Head of caudate nucleus (tissue), 42 donors: ENCODE measurements at places on chromosomes 4 and X.

DNA sequence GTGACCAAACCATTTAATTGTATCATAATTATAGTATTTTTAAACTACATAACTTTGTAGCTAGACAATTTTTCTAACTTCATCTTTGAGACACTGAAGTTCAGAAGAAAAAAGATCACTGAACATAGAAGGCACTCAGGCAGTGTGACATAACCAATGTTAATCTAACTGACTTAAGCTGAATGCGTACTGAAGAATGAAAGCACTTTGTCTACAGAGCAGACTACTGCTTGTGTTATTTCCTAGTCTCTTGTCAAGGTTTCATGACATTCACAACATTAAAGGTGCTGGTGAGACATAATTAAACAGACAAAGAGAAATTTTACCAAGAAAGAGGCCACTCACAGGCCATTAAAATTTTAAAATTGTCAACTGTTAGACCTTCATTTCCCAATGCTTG is 13.5 kb downstream of the AMMECR1 start:
- DNase-seq: no peak

- no peak for DNase-seq
Measured at GRCh38 chrX:31093639-31093975, 21.8 kb upstream of the FTHL17 start.

- no peak for DNase-seq
Measured at GRCh38 chr4:172348426-172348825, 535.2 kb downstream of the GALNTL6 start.

DNA sequence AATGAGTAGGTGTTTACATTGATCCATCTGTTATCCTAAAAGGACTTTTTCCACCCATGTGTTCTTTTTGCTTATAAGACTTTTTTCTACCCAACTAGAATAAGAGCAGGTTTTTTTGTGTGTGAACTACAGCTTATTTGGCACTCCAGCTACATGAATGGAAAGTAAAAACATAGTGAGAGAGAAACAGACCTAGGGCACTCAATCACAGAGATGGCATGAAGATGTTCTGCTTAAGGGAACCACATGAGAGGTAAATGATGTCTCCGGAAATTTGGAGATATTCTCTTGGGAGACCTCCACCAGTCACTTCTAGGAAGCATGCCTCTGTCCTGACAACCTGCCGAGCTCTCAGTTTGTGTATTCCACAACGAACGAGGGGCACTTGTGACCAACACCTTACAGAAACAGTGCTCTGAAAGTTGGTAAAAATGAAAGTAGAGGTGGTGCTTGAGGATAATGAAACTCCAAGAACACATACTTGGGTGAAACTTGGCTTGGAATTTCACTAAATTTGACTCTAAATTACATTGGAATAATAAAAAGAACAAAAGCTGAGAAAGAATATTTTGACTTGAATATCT is 788.4 kb upstream of the GALNTL6 start:
- DNase-seq: no peak

GRCh38 chrX:78119521-78120227 is 15.6 kb downstream of the PGK1 start:
- no peak for DNase-seq

DNA sequence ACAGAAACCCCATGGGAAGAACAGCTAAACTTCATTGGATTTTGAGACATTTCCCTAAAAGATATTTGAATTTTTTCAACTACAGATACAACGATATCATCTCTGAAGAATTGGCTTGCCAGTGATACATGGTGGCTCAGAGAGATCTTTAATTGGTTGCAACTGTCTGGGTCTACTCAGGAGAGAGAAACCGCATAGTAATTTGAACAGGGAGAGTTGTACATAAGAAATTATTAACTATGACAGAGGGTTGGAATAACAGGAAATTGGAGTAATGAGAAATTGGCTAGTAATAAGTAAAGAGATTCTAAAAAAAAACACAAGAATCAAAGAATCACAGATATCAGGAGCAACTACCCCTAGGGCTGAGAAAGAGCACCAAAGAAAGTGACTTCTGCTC is 118.4 kb downstream of the KLHL13 start:
- DNase-seq: no peak

DNA sequence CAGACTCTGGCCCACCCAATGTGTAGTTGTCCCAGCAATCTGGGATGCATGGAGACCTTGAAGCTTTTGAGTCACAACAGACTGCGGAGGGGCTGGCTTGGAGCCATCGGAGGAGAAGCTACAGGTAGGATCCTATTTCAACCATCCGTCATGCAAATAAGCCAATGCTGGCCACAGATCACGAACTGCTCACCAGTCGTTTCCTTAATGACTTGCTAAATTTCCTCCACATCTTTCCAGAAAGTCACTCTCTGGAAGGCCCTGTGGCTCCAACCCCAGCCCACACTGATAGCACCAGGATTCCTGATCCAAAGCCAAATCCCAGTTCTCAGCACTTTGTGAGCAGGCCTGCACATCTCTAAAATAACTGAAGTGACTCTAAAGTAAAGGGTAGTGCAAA is 321.3 kb downstream of the RAB28 start:
- no peak for DNase-seq

DNA sequence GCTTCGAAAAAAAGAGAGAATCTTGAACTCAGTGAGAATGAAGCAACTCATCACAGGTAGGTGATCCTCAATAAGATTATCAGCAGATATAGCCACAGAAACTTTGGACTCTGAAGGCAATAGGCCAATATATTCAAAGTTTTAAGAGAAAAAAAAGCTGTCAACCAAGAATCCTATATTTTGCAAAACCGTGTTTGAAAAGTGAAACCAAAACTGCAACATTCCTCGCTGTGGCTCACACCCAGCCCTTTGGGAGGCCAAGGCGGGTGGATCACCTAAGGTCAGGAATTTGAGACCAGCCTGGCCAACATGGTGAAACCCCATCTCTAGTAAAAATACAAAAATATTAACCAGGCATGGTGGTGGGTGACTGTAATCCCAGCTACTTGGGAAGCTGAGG is 22.8 kb downstream of the MAD2L1 start:
- DNase-seq: no peak

- no peak for DNase-seq
Measured at GRCh38 chr4:164789047-164789446, 35.1 kb downstream of the SMIM31 start.

DNA sequence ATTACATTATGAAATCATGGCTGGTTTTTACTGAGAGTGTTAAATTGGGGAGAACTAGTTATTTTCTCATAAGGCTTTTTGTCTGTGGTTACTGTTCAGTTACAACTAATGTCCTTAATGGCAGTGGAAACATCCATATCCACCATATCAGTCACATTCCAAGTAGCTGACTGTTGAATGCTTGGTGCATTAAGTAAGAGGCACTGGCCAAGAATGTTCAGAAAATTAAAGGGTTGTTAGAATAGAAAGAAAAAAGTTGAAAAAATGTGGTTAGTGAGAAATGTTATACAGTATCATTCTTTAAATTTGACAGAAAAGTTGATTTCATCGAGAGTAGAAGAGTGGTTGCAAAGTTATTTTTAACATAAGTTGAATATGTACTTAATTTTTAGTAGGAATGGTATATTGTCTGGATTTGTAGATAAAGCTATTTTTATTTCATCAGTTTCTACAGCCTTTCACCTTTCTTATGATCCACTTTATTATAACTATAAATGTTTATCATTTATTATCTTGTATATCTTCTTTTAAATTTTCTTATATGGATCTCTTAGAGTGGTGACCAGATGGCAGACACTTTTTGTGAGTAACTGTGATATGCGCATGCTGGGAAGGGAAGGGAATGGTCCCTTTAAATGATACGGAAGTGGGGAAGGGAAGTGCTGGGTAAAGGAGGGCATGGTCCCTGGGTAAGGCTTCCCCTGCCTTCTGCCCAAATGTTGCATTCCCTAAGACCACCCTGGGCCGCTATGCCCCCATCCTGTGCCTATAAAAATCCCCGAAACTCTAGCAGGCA is 2407.1 kb downstream of the ARAP2 start:
- DNase-seq: no peak

GRCh38 chrX:1600406-1601050 is 9.1 kb downstream of the AKAP17A start:
- no peak for DNase-seq

- DNase-seq: no peak
Measured at GRCh38 chr4:176641237-176641636, 151.5 kb downstream of the VEGFC start.

- no peak for DNase-seq
Measured at GRCh38 chr4:156889616-156890594, 81.7 kb downstream of the PDGFC start.

GRCh38 chr4:48131736-48132135 is 2.3 kb downstream of the TXK start:
- no peak for DNase-seq

DNA sequence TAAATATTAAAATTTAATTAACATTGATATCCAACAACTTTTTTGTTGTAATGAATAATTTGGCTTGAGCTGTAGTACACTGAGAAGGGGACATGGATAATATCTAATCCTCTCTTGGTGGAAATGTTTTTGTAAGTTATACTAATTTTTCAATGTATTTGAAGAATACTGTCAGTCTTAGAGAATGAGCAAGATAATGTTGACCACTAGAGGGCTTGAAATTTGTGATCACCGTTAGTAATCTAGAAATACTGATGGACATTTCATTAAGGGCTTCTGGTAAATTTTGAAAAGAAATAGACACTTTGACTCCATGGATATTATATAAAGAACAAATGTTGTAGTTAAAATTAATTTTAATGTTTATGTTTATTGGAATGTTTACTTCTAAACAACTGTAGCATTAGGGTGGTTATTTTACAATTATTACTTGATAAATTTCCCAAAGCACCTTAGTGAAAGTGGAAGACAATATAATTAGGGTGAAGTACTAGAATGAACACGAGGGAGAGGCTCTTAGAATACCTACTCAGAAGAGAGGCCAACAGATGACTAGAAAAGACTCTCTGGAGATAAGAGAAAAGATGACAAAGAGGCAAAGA is 20.0 kb upstream of the CAMK2D start:
- no peak for DNase-seq

GRCh38 chr4:18803781-18804180 is 782.2 kb upstream of the LCORL start:
- no peak for DNase-seq

DNA sequence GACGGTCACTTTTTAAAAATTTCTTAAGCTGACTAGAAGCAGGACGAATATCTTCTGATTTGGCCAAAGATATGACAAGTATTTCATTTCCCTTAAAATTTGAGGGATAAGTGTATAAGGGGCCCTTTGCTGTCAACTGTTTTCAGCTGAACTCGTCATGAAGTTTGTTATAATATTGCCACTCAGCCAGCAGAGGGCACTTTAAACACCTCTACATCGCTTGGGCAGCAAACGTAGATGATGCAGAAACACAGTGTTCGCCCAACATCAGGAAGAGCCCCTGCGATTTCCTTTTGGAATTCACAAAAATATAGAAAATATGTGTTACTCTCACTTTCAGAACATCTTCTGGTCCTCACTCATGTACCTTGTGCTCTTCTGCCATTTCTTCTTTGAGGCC is 435.7 kb upstream of the FMR1 start:
- DNase-seq: no peak
